ENCODE measurements at places on chromosomes 7 and 10.

- DNase-seq = no peak
Observed at GRCh38 chr7:40474790-40475680, 340.2 kb downstream of the SUGCT start.

DNA sequence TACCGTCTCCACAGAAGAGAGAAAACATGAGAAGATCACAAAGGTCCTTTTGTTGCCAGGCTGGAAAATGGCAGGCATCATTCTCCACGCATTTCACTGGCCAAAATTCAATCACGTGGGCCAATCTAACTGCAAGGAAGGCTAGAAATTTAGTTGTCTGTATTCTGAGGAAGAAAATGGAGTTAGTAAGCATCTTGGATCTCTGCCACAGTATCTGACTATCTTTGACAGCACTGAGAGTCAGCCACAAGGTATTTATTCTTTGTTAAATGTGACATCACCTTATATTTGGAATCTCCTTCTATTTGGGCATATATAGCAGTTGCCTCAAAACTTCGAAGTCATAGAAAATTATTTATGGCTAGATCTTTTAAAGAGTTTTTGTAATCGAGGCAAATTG, 213.9 kb downstream of the NSUN6 start:
- DNase-seq = no peak

DNA sequence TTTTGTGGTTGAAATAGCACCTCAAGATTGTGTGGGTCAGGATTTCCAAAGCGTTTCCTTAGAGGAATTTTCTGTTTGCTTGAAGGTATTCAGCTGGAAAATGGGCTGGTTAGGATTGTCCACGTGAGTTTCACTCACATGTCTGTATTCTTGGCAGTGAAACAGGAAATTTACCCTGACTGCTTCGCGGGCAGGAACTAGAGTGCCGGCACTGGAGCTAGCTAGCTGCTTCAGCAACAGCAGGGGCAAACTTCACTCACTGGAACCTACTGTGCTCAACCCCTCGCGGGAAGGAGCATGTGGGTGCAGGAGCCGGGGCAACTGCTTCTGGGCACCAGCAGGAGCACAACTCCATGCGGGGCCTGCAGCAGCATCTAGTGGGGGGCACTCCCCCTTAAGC, 38.0 kb upstream of the RTKN2 start:
- peak; percentile 12 for DNase-seq

- DNase-seq = peak; percentile 52
Observed at GRCh38 chr10:80487791-80488538, 33.9 kb downstream of the TSPAN14 start.

- no peak for DNase-seq
Observed at GRCh38 chr7:2621061-2621828, 10.5 kb upstream of the TTYH3 start.

- no peak for DNase-seq
Observed at GRCh38 chr10:121078672-121079102, 227.5 kb downstream of the WDR11 start.

GRCh38 chr10:21166557-21167287, 269.6 kb upstream of the NEBL start:
- DNase-seq = no peak

GRCh38 chr10:78465431-78465830, 431.8 kb downstream of the RPS24 start:
- DNase-seq = no peak

GRCh38 chr7:105388356-105389087, at the start of gene SRPK2:
Gene SRPK2, minus strand, starts transcription at chr7:105388921.
- peak; percentile 79 for DNase-seq

DNA sequence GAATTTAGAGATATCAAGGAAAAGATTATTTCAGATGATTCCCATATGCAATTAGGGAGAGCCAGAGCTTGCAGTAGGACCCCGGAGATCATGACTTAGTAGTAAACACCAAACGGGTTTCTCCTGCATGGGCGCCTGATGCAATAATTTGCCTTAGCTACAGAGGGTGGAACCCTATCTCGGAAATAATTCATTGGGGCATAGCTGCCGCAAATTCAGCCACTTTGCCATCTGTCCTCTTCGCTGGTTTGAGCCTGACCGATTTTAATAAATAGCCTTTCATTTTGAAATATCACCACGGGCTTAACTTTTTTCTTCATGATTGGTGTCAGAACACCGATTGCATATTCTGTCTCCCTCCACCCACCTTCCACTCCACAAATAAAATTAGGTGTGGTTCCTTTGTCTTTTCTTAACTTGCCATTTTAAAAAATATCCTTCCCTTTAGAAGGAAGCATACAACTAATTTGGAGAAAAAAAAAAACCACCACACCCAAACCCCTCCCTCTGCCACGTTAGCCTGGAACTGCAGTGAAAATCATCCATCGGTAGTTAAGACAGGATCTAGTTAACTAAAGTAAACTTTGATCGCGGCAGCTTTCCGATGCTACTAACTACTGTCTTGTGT, 1.4 kb downstream of the GARS1 start:
- DNase-seq = peak; percentile 26

DNA sequence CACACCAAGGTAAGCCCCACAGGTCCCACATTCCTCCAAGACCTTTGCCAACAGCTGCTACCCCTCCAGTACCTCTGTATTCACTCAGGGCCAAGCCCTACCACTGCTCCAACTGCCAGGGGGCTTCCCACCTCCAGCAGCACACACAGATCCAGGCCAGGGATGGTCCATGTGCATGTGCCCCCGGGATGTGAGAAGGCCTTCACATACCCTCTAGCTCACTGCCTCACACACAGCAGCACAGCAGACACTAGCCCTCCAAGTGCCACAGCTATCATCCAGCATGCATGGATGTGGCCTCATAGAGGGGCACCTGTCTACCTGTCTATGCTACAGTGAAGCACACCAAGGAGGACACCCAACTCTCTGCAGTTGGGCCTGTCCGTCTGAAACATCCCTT, 488.8 kb downstream of the PLXNA4 start:
- DNase-seq = no peak

DNA sequence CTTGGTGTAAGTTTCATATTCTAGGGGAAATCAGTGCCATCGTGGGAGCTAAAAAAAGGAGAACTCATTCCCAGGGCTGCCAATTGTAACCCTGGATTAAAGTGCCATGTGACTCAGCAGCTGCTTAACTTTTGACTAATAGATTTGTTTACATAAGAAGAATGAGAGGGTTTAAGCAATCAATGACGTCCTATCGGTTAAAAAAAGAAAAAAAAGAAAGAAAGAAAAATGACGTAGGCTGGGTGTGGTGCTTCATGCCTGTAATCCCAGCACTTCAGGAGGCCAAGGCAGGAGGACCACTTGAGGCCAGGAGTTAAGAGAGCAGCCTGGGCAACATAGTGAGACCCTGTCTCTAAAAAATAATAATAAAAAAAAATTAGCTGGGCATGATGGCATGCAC, 116.2 kb upstream of the AFAP1L2 start:
- no peak for DNase-seq

- DNase-seq = no peak
Observed at GRCh38 chr10:10730471-10731043, 287.1 kb upstream of the CELF2 start.

- DNase-seq = no peak
Observed at GRCh38 chr10:21888959-21889358, 114.6 kb downstream of the DNAJC1 start.

GRCh38 chr10:20771051-20771450, 126.1 kb downstream of the NEBL start:
- DNase-seq = no peak

- no peak for DNase-seq
Observed at GRCh38 chr7:57256637-57257375, 124.6 kb upstream of the ZNF479 start.

DNA sequence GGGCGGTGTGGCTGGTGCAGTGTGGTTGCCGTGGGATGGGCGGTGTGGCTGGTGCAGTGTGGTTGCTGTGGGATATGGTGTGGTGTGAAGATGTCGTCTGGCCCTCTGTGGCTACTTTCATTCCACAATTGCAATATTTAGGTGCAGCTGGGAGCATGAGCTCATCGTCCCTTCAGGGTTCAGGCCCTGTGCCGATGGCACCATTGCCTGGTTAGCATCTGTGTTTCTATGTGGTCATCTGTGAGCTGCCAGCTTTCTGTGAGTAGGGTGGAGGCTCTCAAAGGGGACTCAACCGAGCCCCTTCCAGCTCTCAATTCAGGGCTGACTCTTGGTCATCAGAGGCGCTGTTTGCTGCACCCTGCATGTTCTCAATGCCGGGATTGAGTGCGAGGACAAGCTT, 3.6 kb downstream of the ADGRA1 start:
- DNase-seq = no peak

DNA sequence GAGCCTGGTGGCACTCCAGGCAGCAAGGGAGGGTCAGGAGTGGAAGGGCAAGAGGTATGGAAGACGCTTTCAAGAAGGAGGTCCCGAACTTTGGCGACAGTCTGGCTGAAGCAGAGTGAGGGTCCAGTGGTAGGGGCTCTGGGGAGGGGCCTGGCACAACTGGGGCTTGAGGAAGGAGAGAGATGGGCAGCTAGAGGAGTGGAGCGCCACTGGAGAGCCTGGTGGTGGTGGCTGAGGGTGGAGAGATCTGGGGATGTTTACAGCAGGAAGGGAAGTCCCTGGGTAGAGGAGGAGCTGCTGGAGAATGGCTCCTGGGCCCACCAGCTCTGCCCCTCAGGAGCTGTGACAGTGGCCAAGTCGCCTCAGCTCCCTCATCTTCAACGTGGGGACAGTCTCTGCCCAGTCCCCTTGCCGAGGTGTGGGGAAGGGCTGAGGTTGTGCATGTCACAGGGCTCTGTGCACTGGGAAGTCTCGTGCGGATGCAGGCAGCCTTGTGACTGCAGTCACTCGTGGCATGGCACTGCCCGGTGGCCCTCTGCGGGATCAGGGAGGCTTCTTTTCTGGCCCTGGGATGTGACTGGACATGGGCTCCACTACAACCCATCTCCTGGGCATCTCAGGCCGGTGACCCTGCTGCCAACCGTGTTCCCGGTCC, 18.5 kb downstream of the UBTD1 start:
- DNase-seq = no peak

- no peak for DNase-seq
Observed at GRCh38 chr7:4149645-4150044, 532.5 kb upstream of the FOXK1 start.

DNA sequence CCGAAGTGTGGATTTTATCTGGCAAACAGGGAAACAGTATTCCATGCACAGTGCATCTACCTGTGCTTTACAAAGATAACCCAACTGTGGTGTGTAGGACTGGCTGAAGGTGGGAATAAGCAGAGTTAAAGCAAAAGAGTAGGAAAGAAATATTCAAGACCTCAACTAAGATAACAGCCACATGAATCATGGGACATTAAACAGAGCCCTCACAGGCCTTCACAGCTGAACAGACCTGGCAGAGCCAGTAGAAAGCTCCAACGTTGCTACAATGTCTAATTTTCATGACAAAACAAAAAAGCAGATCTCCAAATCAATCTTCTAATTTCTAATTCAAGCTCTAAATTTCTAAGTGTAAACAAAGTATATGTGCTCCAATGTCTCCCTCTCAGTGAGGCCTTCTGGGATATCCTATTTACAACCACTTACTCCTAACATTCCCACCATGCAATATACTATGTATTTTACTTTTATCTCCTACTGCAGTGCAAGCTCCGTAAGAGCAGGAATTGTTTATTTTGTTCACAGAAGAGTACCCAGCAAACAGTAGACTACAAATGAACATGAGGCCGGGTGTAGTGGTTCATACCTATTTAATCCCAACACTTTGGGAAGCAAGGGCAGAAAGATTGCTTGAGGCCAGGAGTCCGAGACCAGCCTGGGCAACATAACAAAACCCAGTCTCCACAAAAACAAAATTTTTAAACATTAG, 63.5 kb downstream of the UBE2H start:
- DNase-seq = no peak

- no peak for DNase-seq
Observed at GRCh38 chr7:37481722-37482288, 33.1 kb upstream of the ELMO1 start.

- no peak for DNase-seq
Observed at GRCh38 chr7:7529328-7529727, 6.3 kb downstream of the COL28A1 start.

DNA sequence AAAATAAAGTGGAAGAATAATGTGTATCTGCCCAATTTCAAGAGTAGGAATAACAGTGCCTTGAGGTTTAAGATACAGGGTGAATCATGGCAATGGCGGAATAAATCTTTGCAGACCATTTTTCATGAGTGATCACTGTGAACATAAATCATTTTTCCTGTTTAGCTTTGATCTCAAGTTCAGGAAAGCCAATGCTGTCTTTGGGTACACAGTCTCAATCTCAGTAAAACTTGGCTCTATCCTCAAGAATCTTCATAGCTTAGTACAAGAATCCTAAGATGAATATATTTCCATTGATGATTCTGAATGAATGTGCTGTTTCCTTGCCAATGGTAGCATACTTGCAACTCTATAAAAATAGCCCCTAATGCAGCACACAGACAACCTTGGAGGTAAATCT, 6.8 kb downstream of the NAMPT start:
- DNase-seq = no peak

DNA sequence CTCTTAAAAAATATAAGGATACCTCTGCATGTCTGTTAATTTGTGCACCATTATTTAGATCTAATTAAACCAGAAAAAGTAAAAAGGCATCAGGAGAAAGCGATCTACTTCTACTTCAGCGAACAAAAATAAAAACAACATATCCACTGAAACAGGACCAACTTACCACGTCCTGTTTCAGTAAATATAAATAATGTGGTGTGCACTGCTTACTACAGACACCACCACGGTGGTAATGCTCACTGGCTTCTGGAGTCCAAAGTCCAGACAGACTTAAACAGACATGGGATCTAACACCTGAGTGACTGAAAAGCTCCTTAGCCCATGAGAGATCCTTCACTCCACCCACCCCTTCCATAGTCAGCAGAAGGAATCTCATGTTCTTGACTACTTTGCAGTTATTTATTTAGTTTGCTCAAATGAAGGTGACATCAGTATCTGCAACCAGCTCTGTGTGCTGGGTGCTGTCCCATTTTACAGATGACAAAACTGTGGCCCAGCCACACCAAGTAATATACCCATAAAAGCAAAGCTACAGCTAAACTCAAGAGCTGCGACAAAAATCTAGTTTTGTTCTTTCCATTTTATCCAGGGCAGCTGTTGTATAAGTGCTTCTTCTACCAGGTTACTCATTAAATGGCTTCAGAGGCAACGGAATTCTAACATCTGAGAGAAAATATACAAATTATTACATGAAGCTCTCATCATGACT, 62.1 kb upstream of the NCAPG2 start:
- no peak for DNase-seq

GRCh38 chr10:132868995-132869394, 73.4 kb downstream of the CFAP46 start:
- no peak for DNase-seq

- DNase-seq = no peak
Observed at GRCh38 chr7:41459183-41459582, 243.7 kb downstream of the INHBA start.

DNA sequence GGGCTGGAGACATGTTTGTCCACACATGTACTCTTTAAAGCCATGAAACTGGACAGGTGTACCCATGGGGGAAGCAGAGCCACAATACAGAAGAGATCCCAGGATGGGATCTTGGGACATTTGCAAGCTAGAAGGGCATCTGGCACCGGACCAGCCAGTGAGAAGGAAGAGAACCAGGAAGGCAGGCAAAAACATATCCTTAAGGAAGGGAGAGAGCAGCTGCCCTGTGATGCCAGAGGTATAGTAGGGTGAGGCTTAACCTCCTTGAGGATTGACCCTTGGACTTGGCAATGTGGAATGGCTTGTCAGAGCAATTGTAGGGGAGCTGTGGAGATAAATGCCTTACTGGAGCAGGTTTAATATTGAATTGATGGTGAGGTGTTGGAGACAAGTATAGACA, 17.9 kb upstream of the SUV39H2 start:
- DNase-seq = no peak
